ENCODE measurements at places on chromosomes 16 and 17.

GRCh38 chr17:6343736-6344135 lies 91.2 kb downstream of the AIPL1 start:
- DNase-seq, result no peak

DNA sequence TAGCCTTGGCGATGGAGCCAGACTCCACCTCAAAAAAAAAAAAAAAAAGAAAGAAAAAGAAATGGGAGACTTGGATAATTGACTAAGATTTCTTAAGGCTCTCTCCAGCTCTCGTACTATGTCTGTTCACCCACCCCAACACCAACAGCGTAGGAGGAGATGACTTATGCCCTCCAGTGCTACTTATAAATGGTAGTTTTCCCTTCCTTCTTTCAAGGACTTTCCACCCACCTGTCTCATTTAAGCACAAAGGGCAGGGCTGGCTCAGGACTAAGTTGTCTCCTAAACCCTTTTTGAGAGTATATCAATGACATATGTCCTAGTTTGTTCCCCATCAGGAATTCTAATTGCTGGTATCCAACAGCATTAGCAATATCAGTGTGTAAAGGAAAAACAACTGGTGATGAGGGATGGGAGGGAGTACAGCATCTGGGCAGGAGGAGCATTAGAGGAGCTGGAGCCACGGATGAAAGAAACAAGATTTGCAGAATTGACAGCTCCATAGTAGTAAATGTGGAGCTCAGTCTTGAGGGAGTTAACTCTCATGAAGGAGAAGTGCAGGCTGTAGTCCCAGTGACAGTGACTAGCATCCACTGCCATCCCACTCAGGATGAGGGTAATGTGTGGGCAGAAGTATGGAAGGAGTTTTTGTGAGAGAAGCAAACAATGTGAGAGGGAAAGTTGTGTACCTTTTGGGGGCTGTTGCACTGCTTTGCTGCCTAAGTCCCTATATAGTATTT lies 17.2 kb downstream of the UBE2Z start:
- no peak for DNase-seq

DNA sequence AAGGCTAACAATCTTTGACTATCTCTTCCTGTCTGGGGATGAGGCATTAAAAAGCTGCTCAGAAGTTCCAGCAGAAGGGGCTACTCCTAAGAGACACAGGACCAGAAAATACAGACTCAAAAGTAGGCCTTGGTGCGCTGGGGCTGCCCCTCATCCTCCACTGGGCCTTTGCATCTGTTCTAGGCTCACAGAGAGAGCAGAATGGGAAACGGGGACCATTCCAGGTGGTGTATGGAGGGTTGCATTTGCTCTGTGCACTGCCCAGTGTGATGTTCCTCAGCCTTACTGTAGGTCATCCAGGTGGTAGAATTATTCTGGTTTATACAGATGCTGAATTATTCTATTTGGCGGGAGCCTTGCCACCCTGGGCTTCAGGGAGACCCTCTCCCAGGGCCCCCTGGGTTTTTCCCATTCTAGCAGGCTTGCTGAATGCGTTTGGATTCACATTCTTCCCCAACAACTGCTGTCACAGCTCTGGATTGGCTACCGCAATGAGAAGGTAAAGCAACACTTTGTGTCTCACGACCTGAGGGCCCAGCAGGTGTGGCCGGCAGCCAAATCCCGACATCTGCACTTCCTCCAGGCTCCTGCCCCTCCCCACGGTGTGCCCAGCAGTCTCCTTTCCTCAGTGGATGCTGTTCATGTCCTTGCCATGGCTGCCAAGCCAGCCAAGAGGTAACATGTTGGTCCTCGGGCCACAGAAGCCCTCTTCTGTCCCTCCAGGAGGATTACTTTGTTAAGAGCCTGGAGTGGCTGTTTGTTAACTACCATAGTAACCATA lies 25.0 kb upstream of the ZNHIT3 start:
- DNase-seq, result no peak

- no peak for DNase-seq
Observed at GRCh38 chr16:80122115-80122514, 418.7 kb upstream of the DYNLRB2 start.

- no peak for DNase-seq
Observed at GRCh38 chr16:17784073-17784472, 313.3 kb upstream of the XYLT1 start.

Data from COLO829 (cell line).